Esophagus mucosa (tissue), 1 donor: ENCODE measurements at places on chromosomes 6 and 20.

DNA sequence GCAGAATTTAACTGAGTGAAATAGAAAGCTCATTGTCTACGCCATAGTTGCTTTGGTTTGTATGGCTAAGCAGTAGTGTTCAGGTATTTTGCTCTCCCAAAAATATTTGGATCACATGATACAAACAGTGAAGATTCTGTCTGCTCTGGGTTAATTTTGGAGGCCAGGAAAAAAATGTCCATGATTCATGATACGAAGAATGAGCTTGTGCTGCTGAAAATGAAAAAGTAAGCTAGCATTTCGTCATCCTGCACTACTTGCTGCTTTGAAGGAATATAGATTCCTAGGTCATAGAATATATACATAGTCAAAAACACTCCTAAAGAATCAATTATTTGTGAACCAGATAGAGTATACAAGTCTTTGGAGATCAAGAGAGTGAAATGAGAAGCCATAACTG is 8.3 kb downstream of the WRNIP1 start:
- ATAC-seq, result no peak

DNA sequence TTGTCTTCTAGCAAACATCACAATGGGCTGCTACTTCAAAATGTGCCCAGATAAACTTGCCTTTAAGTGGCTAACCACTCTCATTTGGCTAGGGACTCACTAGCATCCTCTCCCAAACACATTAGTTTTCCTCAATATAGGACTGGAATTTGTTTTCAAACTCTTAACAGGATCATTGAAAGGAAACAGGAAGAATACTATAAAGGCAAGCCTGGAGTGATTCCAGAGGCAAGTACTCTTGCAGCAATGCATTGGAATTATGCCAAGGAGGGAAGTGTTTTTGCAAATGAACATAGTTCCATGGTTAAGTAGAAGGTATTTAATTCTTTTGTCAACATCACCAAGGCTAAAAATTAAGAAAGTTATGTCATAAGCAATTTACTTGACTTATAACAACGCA is 12.2 kb downstream of the EPHA7 start:
- no peak for ATAC-seq

GRCh38 chr6:39929733-39930461 is 4.4 kb downstream of the MOCS1 start:
- no peak for ATAC-seq

GRCh38 chr6:144477856-144478255 is 192.7 kb downstream of the UTRN start:
- no peak for ATAC-seq

- no peak for ATAC-seq
Measured at GRCh38 chr6:105607636-105608621, 205.0 kb upstream of the PREP start.

DNA sequence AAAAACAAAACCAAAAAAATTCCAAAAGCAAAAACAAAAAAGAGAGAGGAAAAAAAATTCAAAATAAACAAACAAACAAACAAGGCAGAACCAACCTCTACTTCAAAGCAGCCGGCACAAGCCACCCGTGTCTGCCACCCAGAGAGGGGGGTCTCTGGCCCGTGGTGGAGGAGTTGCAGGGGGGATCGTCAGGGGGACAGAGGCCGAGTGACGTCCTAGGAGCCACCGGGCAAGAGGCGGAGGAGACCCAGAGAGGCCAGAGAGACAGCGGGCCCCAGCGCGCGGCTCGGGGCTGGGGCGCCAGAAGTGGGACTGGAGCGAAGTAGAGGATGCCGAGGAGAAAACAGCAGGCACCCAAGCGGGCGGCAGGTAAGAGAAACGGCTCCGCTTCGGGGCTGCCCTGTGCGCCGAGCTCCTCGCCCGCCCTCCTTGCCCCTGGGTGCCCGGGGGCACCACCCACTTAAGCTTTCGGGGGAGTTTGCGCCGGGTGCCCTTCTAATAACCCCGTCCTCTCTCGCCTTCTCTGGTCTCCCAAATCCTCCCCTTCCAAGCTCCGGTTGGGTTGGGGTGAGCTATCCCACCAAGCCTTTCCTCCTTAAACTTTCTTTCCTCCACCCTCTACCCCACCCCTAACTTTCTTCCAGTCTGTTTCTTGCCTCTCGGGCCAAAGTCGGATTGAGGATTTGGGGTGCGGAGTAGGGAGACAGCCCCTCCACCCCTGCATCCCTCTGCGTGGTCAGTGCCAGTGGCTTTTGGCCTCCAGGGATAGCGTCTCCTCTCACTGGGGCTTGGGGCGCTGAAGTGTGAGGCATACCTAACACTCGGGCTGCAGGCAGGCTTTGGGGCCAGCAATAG is 1.0 kb downstream of the TSHZ2 start:
- ATAC-seq, result peak; percentile 42

DNA sequence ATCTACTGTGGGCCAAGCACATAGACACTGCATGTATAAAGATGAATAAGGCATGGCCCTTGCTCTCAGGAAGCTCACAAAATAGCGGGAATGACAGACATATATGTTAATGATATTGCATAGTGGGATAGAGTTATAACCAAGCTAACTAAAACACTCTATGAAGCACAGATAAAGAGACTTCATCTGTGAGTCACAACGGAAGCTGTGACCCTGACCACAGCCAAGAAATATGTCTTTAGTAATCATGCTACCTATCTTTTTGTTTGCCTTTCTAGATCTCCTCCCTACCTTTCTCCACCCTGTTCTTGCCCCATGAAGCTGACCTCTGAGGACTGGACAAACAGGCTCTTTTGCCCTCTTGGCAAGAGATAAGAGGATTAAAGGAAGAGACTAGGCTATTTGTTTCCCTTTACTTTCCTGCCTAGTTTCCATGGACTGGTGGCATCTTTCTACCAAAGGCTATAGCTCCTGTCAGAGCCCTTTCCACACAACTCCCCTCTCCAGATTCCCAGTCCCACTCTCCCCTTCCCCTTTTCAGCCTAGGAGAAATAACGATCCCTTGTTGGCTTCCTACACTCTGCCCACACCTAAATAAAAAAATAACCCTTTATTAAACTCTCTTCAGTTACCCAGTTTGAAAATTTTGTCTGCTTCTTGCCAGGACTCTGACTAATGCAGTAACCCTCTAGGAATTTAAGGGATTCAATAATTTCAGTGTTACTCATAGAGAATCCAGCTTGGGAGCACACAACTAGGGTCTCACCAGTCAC is 504.9 kb upstream of the MARCKS start:
- peak; percentile 81 for ATAC-seq

GRCh38 chr6:54194067-54194466 is 82.8 kb downstream of the MLIP start:
- peak; percentile 37 for ATAC-seq

DNA sequence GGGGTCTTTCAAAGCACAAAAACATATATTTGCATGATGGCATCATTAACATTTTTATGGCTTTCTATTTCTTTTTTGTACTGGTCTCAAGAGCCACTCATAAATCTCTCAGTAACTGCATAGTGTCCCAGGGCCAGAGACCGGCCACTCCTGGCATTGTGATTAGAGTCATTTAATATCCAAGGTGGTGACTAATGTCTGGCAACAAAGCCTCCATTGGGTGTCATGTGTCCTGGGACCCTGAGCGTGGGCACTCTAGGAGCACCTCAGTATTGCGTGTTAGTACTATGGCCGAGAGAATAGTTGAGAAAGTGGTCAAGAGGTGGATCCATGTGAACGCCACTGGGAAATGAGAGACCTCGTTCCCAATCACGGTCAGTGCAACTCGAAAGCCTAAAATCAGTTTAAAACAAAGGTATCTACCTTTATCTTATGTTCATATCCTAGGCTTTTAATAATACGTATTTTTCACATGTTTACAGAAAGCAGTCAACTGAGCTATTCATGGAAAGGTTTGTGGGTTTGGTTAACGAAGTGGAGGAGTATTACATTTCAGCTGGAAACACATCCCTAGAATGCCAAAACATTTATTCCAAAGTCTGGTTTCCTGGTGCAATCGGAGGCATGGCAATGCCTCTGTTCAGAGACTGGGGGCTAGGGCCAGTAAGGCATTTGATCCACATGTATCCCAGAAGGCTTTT is 2.7 kb upstream of the ESR1 start:
- ATAC-seq, result no peak

GRCh38 chr20:9200620-9201019 is 131.7 kb downstream of the PLCB4 start:
- ATAC-seq, result no peak

- ATAC-seq, result peak; percentile 99
Measured at GRCh38 chr6:157841211-157841840, 18.3 kb downstream of the SNX9 start.

DNA sequence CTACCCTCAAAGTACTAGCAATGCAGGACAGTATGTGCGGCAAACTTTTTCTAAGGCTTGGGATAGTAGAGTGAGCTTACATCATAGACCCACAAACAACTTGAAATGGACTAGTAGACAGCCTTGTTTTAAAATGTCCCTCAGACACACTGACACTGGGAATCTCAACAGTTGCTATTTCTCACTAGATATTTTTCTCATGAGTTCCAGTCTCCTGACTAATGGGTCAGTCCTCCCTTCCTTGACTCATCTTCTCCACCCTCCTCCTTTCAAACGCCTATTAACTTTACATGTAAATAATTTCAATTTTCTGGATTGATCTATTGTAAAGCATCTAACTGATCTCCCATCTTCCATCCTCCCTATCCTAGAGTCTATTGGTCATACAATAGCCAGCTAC is 308.3 kb upstream of the PREP start:
- ATAC-seq, result no peak

DNA sequence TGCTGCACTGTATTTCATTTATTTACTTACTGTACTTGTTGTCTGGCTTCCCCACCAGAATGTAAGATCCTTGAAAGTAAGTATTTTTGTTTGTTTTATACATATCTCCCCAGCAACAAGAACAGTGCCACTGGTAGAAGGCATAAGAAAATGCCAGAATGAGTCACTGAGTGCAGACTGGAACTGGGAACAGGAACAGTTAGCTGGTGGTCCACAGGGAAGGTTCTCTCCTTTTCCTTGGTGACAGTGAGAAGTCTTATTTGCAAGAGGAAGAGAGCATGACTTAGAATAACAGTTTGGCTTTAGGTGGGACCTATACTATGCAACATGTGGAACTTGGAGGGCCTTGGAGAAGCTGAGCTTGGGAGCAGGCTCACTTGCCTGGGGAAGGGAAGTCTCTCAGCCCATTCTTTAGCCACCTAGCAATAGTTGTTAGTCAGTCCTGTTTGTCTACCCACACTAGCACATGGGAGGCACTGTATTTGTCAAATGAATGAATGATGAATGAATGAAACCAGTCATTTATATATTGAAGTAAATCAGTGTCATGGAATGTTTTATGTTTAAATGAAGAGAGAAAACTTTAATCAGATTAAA is 203.5 kb downstream of the KCNQ5 start:
- ATAC-seq, result no peak

GRCh38 chr6:112640891-112641290 is 293.8 kb downstream of the RFPL4B start:
- no peak for ATAC-seq

GRCh38 chr20:63253438-63254231 is 628 bp downstream of the NKAIN4 start:
- no peak for ATAC-seq

DNA sequence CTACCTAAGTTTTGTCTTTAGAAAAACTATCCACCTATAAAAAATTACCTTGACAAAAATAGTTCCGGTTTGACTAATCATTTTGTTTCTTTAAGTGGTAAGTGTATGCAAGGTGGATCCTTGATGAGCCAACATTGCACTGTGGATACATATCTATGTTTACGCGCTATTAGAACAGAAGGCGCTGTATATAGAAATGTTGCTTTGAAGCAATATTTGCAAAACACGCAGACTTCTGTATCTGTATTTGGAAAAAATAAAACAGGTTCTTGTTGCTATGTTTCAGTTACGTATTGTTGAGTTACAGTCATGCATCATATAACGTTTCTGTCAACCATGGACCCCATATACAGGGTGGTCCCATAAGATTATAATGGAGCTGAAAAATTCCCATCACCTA is 4.2 kb downstream of the SCAND1 start:
- ATAC-seq, result no peak

GRCh38 chr6:40395066-40395697 is 192.0 kb downstream of the LRFN2 start:
- ATAC-seq, result peak; percentile 50

DNA sequence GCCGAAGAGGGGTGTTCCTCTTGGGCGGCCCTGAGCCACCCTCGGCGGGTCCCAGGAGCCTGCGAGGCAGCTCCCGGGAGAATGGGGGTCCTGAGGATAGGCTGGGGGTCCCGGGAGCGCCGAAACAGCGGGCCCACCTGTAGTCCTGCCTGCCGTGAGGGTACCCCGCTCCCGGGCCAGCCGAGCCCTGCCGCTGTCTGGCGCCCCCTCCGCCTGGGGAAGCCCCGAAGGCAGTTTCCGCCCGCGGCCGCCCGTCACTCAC is 280 bp downstream of the SPATA2 start:
- peak; percentile 17 for ATAC-seq

DNA sequence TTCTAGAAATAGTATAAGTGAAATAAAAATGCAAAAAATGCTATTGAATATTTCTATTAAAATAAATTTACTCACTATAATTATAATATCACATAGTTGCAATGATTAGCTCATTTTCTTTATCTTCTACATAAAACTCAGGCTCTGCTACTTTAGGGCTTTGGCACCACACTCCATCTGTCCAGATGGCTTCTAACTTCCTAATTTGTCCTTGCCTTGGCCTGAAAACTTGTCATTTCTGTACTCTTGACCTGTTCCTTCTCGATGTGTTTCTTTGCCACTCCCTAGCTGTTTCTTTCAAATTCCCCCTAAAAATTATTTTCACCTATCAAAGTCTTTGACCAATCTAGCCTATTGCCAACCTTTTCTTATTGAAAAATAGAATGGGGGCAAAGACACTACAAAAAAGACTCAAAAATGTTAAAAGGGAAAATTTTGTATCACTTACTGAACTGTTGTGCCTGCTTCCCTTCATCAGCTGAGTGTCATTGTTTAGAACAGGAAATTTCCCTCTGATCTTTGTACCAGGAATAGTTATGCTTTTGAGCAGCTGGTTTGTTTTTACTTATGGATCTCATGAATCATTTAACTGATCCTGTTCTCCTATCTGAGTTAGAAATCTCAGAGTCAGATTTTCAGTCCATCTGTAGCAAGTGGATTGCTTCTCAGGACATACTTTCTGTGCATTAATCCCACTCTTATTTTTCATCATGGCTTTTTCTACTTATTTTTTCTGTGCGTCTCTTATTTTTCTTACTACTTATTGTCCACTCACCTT is 279.2 kb upstream of the CNR1 start:
- no peak for ATAC-seq

- no peak for ATAC-seq
Measured at GRCh38 chr6:9537381-9537780, 877.5 kb downstream of the TFAP2A start.

GRCh38 chr6:71199736-71200135 is 88.9 kb upstream of the OGFRL1 start:
- ATAC-seq, result no peak

DNA sequence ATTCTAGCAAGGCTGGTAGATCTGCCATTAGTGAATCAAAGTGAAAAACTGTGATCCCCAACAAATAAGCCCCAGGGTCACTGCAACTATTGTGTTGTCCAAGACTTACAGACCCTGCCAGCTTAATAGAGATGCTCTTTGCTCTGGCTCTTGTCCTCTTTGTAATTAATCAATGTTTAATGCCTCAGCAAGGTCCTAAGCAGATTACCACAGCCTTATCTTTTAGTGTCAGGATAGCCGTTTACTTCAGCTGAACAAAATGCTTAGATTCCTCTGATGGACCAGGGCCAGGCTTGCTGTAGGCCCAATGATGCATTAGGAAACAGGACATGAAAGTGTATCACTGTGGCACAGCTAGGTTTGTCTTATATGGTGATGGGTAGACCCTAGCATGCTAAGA is 353.3 kb downstream of the HACE1 start:
- no peak for ATAC-seq

GRCh38 chr20:20255099-20255498 is 112.8 kb upstream of the INSM1 start:
- no peak for ATAC-seq

- ATAC-seq, result no peak
Measured at GRCh38 chr20:45017857-45018256, 51.5 kb downstream of the STK4 start.
